ENCODE measurements at places on chromosomes 1 and 21.

DNA sequence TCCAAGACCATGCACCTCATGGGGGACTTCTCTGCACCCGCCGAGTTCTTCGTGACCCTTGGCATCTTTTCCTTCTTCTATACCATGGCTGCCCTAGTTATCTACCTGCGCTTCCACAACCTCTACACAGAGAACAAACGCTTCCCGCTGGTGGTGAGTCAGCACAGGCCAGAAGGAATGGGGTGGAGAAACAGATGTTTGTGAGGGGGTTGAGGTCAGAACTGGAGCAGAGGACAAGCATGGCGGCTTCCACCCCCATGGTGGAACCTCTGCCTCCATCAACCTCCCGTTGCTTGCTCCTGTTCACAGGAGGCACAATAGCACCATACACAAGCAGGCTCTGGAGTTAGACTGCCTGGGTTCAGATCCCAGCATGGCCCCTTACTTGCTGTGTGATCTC lies 6.9 kb upstream of the ATXN7L2 start:
- peak; percentile 11 for DNase-seq

GRCh38 chr1:65425697-65426096 lies 5.2 kb downstream of the LEPR start:
- no peak for DNase-seq

DNA sequence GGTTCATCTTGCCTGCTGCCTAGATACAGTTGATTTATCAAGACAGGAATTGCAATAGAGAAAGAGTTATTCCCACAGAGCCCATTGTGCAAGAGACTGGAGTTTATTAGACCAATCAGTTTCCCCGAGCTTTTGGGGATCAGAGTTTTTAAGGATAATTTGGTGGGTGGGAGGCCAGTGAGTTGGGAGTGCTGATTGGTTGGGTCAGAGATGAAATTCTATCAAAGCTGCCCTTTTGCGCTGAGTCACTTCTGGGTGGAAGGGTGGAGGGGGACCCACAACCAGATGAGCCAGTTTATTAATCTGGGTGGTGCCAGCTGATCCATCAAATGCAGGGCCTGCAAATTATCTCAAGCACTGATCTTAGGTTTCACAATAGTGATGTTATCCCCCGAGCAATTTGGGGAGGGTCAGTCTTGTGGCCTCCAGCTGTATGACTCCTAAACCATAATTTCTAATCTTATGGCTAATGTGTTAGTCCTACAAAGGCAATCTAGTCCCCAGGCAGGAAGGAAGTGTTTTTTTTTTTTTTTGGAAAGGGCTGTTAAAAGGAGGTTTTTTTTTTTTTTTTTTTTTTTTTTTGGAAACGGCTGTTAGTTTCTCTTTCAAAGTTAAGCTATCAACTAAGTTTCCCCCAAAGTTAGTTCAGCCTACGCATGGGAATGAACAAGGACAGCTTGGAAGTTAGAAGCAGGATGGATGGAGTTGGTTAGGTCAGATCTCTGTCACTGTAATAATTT lies 7.4 kb downstream of the SLC16A4 start:
- DNase-seq: no peak

- DNase-seq: peak; percentile 36
Observed at GRCh38 chr1:32925403-32926162, 24.4 kb upstream of the TMEM54 start.

GRCh38 chr21:29818383-29818921 lies 121.3 kb downstream of the GRIK1 start:
- no peak for DNase-seq

DNA sequence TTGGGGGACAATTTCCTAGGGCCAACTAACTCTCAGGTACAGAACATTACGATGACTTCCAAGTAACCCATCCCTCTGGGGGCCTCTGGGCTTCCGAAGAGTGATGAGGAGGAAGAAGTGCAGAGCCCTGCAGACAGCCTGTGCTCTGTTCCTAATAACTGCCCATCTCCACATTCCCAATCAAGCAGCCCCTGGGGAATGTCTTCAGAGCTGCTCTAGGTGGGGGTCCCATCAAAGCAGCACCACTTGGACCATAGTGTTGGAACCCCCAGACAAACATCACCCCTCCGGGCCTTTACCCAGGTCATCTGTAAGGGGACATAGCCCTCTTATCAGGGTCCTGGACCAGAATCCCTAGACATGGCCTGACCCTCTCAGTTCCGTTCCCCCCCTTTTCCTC lies 357.3 kb downstream of the NPHP4 start:
- no peak for DNase-seq

GRCh38 chr1:204530932-204531331 lies 14.7 kb downstream of the MDM4 start:
- no peak for DNase-seq

- no peak for DNase-seq
Observed at GRCh38 chr1:42368096-42368795, 12.3 kb upstream of the RIMKLA start.

GRCh38 chr1:160107512-160107911 lies 8.0 kb upstream of the ATP1A2 start:
- no peak for DNase-seq

DNA sequence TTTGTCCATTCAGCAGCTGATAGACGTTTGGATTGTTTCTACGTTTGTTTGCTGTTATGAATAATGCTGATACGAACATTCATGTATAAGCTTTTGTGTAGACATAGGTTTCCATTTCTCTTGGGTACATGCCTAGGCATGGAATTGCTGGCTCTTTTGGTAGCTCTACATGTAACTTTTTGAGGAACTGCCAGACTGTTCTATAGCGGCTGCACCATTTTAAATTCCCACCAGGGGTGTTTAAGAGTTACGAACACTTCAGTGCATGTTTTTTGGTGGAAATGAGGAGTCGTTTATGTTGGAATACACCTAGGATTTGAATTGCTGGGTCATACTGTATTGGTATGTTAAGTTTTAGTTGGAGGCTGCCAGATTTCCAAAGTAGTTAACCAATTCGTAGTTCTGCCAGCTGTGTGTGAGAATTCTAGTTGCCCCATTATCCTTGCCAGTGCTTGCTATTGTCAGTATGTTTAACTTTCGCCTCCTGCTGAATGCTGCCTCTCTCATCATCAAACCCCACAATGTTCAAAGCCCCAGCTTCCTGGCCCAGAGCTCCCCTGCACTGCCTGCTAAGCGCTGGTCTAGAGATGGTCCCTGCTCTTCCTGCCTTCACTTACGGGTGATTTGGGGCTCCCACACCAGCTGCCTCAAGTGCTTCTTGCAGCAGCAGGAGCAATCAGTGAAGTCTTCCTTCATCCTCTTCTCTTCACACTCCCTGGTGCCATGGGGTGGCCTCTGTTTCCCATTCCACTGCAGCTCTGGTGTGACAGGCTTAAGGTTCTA lies 81.0 kb downstream of the MAN1C1 start:
- DNase-seq: no peak

DNA sequence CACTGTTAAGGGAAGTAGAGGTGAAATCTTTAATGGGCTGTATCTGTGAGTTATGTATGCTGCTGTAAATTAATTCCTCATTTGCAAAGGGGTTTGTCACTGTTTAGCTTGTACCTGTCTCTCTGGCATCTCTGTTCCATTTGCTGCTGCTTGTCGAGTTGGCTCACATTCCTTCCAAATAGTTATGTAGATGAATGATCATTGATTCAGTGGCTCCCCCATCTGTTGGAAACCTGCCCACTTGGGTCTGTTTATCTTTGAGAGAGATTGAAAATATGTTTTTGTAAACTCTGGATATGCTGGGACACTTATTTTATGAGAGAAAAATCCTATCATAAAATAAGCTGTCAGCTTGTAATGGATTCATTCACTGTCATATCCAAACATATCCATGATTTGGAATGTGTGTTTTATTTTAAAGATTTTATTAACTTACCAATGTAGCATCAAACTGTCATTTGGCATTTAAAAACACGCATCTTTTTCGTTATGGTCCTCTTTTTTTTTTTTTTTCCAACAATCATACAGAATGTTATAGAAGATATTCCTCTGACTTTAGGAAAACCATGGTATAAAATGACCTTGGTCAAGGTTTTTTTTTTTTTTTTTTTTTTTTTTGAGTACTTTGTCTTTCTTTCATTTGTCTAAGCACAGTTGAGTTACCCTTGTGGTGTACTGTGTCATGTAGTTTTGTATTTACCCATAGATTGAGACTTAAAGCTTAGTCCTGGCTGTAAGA lies 3.5 kb downstream of the RYR2 start:
- no peak for DNase-seq

- DNase-seq: no peak
Observed at GRCh38 chr1:35864813-35865212, 18.2 kb upstream of the AGO1 start.

DNA sequence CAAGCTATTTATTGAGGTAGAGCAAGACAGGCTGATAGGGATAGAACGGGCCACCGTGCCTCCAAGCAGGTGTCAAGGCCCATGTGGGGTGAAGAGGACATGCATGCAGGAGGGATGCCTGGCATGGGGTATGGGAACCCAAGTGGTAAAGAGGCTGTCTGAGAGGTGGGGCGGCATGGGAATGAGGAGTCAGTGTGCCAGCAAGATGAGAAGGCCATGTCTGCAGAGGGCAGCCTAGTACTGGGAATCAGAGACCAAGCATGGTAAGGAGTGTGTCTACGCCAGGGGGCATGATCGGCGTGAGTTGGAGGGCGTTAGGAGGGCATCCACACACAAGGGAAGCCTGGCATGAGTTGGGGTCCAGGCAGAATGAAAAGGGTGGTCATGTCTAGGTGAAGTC lies 303.7 kb upstream of the PLD5 start:
- no peak for DNase-seq

- no peak for DNase-seq
Observed at GRCh38 chr1:212230329-212230728, 54.9 kb upstream of the PPP2R5A start.

DNA sequence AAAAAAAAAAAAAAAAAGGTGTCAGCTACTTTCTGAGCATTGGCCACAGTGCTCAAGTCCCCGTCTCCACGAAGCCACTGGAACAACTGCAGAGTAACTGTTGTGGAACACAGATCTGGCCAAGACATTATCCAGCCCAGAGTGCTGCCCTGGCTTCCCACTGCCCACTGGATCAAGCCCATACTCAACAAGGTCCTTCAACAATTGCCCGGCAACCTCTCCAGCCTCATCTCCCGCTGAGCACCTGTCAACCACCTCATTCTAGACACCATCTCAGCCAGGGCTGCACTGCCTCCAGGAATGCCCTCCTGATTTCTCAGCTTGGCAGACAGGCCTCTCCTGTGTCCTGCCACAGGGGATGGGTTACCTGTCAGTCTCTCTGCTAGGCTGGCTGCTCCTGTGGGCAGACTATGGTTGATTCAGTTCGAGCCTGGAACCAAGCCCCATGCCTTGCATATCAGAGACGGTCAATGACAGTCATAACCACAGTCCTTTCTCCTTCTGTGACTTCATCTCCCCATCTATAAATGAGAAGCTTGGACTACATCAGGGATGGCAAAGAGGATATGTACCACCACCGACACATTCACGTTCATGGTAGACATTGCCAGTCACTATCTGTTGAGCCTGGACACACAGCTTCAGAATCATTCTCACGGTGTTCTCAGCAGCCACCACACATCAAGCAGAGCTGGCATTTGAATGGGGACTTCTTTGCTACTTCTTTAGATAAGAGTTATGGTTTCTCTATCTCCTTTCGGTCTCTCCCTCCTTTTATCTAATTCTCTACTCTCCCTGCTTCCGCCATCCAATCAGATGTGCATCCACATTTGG lies 76.9 kb downstream of the MRPL37 start:
- DNase-seq: peak; percentile 54

DNA sequence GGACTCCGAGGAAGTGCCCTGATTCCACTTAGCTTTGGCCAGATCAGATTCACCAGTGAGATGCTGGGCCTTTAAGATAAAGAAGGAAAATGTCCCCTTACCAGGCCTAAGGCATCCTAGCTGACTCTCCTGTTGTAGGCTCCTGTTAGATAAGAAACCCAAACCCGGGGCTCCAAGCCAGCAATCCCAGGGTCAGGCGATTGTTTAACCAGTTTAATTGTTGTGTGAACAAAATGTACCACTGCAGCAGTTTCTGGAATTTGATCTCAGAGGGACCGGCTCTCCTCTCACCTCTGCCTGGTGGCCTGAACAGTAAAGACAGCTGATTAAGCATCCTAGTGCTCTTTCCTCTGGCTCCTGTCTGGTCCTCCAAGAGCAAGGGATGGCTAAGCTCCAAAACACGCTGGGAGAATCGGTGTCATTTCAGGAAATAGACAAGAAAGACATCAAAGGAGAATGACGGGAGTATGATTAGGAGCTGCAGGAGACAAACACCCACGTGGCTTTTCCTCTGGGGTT lies 9.3 kb upstream of the KLHDC8A start:
- peak; percentile 72 for DNase-seq

- DNase-seq: no peak
Observed at GRCh38 chr21:15679630-15680029, 50.2 kb upstream of the USP25 start.

DNA sequence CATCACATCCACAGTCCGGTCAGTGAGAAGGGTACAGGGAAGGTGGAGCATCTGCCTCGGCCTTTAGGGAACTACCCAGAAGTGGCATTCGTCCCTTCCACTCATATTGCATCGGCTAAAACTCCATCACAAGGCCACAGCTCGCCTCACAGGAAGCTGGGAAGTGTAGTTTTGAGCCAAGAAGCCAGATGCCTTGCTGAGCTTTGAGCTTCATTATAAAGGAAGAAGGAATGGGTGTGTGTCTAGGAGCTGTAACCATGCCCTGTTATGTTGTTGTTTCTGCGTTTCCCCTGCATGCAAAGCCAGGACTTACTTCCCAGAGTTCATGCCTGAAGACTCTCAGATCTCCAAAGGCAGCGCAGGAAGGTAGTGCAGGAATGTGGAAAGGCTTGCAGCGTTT lies 61.1 kb downstream of the OPTC start:
- no peak for DNase-seq

- no peak for DNase-seq
Observed at GRCh38 chr1:220915117-220915440, 35.8 kb downstream of the HLX start.

GRCh38 chr1:27521861-27522431 lies 32.0 kb upstream of the WASF2 start:
- DNase-seq: no peak

GRCh38 chr21:42679319-42680057 lies 26.1 kb downstream of the PDE9A start:
- DNase-seq: no peak

- DNase-seq: no peak
Observed at GRCh38 chr1:226444901-226445300, 37.0 kb upstream of the PARP1 start.
